Activated CD8-positive, alpha-beta T cell treated with anti-CD3 and anti-CD28 coated beads for 36 hours (primary cell): ENCODE measurements at places on chromosomes 6 and 20. TPM values are rescaled to one million over a fixed set of nuclear protein-coding genes. Genes with fewer than 3 reads are reported as not detected.

- H3K27me3 ChIP-seq = no peaks in the 10 kb centered on the region
- H3K4me1 ChIP-seq = peaks cover 71% of the 10 kb centered on the region
- H3K4me3 ChIP-seq = no peak overlapping the region
- DNase-seq = peak; percentile 74
- H3K36me3 ChIP-seq = peaks cover 4% of the 10 kb centered on the region
- peak overlapping the region; percentile 86 for H3K27ac ChIP-seq
Measured at GRCh38 chr20:49676581-49677291, 36.9 kb downstream of the B4GALT5 start.

GRCh38 chr6:13278991-13279390, 49.3 kb downstream of the TBC1D7 start:
- no peak overlapping the region for H3K27ac ChIP-seq
- no peak for DNase-seq
- H3K4me3 ChIP-seq = no peak overlapping the region
- H3K36me3 ChIP-seq = no peaks in the 10 kb centered on the region

Gene BNIP5
- total RNA-seq = not detected

Gene SPATS1
- total RNA-seq = not detected

DNA sequence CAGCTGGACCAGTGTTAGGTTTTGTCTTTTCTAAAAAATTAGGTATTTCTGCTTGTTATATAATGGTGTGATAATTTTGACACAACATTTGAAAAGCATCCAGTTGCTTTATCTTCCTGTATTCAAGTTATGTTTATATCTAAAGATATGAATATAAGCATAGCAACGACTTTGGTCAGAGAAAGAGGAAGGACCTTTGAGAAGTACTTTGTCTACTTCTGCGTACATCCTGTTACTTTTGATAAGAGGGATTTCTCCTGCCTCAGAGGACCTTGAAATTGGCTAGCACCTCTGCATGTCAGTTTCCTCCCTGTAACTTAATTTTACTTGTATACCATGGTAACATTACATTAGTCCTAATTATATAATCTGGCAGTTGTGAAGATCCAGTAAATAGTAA, 24.8 kb downstream of the PHF20 start:
- H3K4me3 ChIP-seq = no peak overlapping the region
- H3K27me3 ChIP-seq = no peaks in the 10 kb centered on the region
- peaks cover 29% of the 10 kb centered on the region for H3K4me1 ChIP-seq

Gene CRIP3
- total RNA-seq = 2.2 TPM

Gene ZC3H12D
- 37.7 TPM for total RNA-seq

- H3K4me3 ChIP-seq = no peak overlapping the region
- no peak for DNase-seq
- no peak overlapping the region for H3K27ac ChIP-seq
- peaks cover under 1% of the 10 kb centered on the region for H3K4me1 ChIP-seq
- no peaks in the 10 kb centered on the region for H3K27me3 ChIP-seq
Measured at GRCh38 chr20:37053230-37053950, 42.4 kb downstream of the RBL1 start.

- H3K27ac ChIP-seq = no peak overlapping the region
- H3K27me3 ChIP-seq = peaks cover 1% of the 10 kb centered on the region
- H3K36me3 ChIP-seq = no peaks in the 10 kb centered on the region
Measured at GRCh38 chr20:63397155-63397843, 36.1 kb upstream of the CHRNA4 start.

GRCh38 chr20:50762435-50763220, 31.2 kb downstream of the PARD6B start:
- no peaks in the 10 kb centered on the region for H3K4me1 ChIP-seq
- H3K27me3 ChIP-seq = peaks cover 3% of the 10 kb centered on the region
- H3K27ac ChIP-seq = no peak overlapping the region
- no peaks in the 10 kb centered on the region for H3K36me3 ChIP-seq
- no peak for DNase-seq
- H3K4me3 ChIP-seq = no peak overlapping the region

Gene RPN2
- 103 TPM for total RNA-seq

DNA sequence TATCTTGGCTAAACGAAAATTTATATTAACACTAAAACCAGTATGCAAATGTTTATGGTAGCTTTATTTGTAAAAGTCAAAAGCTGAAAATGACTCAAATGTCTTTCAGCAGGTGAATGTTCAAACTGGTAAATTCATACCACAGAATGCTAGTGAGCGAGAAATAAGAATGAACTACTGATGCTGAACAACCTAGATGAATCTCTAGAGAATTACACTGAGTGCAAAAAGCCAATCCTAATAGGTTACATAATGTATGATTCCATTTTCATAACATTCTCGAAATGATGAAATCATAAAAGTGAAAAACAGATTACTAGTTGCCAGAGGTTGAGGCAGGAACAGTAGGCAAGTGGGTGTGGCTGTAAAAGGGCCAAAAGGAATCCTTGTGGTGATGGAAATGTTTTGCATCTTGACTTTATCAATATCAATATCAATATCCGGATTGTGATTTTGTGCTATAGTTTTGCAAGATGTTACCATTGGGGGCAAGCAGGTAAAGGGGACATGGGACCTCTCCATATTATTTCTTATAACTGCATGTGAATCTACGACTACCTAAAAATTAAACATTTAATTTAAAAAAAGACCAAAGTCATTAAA, 26.1 kb downstream of the ZNF311 start:
- DNase-seq = no peak
- H3K36me3 ChIP-seq = peaks cover 5% of the 10 kb centered on the region
- H3K4me1 ChIP-seq = peaks cover 42% of the 10 kb centered on the region
- H3K27ac ChIP-seq = no peak overlapping the region
- H3K4me3 ChIP-seq = no peak overlapping the region

DNA sequence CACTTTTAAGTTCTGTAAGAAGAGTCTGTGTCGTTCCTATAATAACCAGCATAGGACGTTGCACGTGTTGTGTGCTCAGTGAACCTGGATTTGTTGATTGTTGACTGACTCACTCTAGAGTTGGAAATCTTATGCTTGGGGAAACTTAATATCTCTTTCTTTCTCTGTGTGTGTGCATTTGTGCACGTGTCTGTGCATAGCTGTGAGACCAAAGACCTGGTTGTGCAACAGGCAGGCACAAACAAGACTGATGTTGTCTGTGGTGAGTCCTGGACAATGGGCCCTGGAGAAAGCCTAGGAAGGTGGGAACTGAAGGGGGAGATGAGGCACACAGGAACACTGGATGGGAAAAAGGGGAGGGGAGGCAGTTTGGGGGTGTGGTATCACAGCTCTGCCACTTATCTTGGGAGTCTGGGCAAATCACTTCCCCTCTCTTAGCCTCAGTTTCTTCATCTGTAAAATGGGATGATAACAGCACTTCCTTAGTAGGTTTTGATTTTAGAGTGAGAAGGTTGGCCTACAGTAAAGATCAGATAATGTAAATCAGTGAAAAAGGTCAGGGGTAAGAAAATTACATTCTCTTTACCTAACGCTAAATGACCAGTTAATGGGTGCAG, 8.4 kb downstream of the CD40 start:
- no peak for DNase-seq
- H3K4me1 ChIP-seq = no peaks in the 10 kb centered on the region
- H3K4me3 ChIP-seq = no peak overlapping the region
- no peak overlapping the region for H3K27ac ChIP-seq

Gene ZNF318
- total RNA-seq = 13.1 TPM

Gene BPIFB1
- not detected for total RNA-seq

- peaks cover 51% of the 10 kb centered on the region for H3K36me3 ChIP-seq
- no peak overlapping the region for H3K4me3 ChIP-seq
- no peak for DNase-seq
- H3K27ac ChIP-seq = no peak overlapping the region
- H3K4me1 ChIP-seq = peaks cover 26% of the 10 kb centered on the region
- H3K27me3 ChIP-seq = no peaks in the 10 kb centered on the region
Measured at GRCh38 chr6:89640804-89641203, 2.3 kb upstream of the LYRM2 start.

DNA sequence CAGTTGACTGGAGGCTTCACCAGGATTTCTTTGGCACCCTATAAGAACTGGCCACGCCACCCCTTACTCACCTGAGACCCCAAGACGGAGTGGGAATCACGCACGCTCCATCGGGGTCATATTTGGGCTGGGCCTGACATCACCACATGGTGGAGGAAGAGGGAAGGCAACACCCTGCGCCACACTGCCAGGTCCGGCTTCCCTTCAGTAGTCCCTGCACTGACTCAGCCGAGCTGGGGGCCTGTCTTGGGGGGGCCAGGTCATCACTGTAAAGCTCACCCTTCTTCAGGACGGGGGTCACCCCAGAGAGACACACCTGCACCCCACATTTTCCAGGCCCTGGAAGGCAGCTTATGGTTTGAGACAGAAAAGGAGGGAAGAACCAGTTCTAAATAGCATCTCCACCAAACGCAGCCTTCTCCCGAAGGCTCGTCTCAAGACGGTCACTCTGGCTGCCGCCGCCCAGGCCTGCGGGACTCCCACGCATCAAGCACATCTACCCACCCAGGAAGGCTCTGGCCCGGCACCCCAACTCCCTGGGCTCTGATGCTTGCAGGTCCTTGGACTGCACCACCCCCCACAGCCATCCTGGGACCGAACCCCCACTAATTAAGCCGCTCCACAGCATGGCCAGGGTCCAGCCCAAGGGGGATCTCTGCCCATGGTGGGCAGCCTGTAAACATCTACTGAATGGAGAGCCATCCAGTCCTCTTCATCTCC, 51.8 kb downstream of the GINS1 start:
- H3K27me3 ChIP-seq = no peaks in the 10 kb centered on the region
- no peak overlapping the region for H3K4me3 ChIP-seq
- no peak for DNase-seq
- no peaks in the 10 kb centered on the region for H3K4me1 ChIP-seq
- H3K27ac ChIP-seq = no peak overlapping the region

DNA sequence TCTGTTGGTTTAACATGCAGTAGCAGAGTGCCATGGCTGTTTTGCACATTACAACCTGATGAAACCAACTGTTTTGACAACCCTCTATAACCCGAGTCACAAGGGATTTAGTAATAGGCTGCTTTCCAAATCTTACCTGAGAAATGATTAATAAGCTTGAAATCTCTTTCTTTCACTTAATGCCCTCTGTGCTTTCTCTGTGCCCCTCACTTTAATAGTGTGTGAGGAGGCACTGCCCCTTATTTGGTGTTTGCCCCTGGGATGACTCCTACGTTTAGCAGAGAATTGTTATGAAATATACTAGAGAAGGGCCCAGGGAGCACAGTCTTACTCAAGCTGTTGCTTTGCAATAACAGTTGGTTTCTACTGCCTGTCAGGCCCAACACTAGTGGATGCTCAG, 31.0 kb upstream of the PTCHD4 start:
- no peaks in the 10 kb centered on the region for H3K36me3 ChIP-seq
- H3K4me1 ChIP-seq = no peaks in the 10 kb centered on the region
- DNase-seq = no peak
- H3K27me3 ChIP-seq = no peaks in the 10 kb centered on the region
- no peak overlapping the region for H3K4me3 ChIP-seq

Gene HRH3
- total RNA-seq = not detected

DNA sequence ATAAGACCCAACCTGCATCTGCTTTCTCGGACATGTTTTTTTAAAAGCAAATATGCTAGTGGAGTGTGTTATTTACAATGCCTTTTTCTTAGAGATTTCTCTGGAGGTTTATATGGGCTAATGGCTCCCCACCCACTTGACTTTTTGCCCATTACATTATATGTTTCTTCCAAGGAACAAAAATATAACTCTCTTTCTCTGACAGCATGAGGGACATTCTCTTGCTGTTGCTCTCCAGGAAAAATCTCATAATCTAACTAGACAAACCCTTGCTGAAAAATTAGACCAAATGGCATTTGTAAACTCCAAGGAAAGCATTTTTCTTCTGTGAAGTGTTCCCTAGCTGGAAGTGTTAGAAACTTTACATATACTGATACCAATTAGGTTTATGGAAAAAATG, 213.7 kb downstream of the PRL start:
- H3K27ac ChIP-seq = no peak overlapping the region
- H3K27me3 ChIP-seq = no peaks in the 10 kb centered on the region
- DNase-seq = no peak
- no peak overlapping the region for H3K4me3 ChIP-seq
- H3K4me1 ChIP-seq = peaks cover 4% of the 10 kb centered on the region

DNA sequence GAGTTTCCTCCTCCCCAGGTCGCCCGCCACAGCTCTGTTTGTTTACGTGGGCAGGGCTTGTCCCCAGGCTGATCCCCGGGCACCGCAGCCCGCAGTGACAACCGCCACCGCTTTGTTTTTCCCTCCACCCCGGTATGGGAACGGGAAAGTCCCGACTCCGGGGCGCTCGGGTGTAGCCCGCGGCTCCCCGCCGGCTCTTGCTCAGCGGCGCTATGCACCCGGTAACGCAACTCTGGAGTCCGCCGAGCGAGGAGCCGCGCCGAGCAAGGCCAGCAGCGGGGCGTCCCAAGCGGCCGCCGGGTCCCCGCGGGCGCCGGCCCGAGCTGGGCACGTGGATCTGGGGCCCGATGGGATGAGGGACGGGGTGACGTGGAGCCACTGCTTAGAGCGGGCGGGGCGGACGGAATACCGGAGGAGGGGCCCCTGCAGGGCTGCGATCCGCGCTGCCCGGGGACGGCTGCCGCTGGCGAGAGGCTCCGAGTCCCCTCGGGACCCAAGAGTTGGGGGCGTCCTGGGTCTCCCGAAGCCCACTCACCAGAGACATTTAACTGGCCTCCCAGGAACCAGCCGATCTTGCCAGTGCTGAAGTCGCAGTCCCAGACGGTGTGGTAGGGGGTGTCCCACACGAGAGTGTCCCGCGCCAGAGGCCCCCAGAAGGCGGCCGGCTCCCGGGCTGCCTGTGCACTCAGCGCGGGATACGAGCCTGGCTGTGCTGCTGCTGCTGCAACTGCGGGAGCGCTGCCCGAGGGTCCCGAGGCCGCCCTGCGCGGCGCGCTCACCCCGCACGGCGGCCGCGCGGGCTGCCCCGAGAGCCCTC, 497 bp downstream of the ACSS1 start:
- DNase-seq = peak; percentile 83
- peak overlapping the region; percentile 79 for H3K4me3 ChIP-seq
- H3K36me3 ChIP-seq = peaks cover 3% of the 10 kb centered on the region

GRCh38 chr6:2797564-2798031, 32.4 kb downstream of the WRNIP1 start:
- H3K27ac ChIP-seq = no peak overlapping the region
- H3K4me1 ChIP-seq = peaks cover 47% of the 10 kb centered on the region
- H3K4me3 ChIP-seq = no peak overlapping the region
- no peak for DNase-seq
- no peaks in the 10 kb centered on the region for H3K27me3 ChIP-seq

DNA sequence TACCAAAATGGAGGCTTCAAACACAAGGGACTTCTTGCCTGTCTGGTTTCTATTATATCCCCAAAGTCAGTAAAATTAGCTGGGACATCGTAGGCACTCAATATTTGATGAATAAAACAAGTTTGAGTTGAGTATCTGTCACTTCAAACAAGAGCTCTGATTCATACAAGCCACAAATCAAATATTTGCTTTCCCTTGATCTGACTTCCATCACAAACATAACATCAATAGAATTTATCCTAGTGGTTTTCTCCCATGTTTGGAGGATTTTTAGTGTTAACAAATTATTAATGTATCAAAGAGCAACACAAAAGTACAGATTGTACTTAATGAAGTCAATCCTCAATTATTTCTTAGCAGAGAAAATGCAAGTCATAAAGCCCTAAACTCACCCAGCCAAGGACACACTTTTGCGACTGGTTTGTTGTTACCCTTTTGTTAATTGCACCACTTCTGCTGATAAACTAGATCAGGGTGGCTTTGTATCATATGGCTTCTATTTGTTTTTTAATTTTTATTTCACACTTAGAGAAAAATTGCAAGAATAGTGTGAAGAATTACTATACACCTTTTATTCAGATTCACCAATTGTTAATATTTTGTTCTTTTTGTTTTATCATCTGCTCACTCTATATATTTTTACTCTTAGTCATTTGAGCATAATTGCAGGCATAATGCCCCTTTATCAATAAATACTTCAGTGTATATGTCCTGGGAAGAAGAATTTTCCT, 117.4 kb upstream of the PRDM1 start:
- H3K4me3 ChIP-seq = no peak overlapping the region
- H3K4me1 ChIP-seq = no peaks in the 10 kb centered on the region
- H3K27me3 ChIP-seq = peaks cover 3% of the 10 kb centered on the region
